ENCODE measurements at places on chromosomes 7 and 10. TPM values are rescaled to one million over a fixed set of nuclear protein-coding genes. Genes with fewer than 3 reads are reported as not detected.

Gene NUDT1
- 19.2 TPM for total RNA-seq

DNA sequence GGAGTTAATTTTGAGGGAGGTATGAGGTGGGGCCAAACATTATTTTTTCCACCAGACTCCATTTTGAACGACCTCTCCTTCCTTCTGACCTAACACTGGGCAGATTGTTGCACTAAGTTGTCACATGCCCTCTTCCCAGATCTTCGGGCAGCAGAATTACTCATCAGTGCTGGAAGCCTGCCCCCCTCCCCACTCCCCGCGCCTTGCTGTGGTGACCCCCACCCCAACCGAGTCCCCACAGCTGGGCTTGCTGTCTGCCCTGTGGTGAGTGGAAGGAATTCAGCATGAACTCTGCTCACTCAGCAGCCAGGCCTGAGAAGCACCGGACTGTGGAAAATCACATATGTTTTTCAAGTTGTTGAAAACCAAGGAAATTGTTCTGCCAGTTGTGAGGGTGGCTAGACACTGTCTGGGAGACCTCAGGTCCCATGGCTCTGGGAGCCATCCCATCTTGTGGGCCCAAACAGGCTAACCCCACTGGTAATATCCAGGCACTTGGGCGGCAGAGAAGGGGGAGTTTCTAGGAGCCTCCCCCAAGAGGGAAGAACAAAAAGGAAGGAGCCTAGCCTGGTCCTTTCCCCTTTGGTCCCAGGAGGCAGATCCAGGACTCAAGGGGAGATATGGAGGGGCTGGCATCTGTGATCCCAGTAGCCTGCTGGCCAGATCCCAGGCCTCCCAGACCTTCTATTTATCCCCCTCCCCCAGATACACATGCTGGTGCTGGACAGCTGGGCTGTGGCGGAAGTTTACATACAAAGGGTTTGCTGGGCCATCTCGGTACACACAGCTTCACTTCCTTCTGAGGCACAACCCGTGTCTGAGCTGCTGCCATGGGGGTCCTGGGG is 3.5 kb upstream of the AEBP1 start:
- peaks cover 12% of the 10 kb centered on the region for H3K4me1 ChIP-seq
- no peaks in the 10 kb centered on the region for H3K36me3 ChIP-seq
- no peak for DNase-seq
- peaks cover 13% of the 10 kb centered on the region for H3K27me3 ChIP-seq

Gene HPS1
- 52.8 TPM for total RNA-seq

- H3K4me3 ChIP-seq: no peak overlapping the region
- H3K27ac ChIP-seq: peak overlapping the region; percentile 1
- H3K36me3 ChIP-seq: no peaks in the 10 kb centered on the region
Measured at GRCh38 chr7:17521437-17521836, 223.0 kb downstream of the AHR start.

DNA sequence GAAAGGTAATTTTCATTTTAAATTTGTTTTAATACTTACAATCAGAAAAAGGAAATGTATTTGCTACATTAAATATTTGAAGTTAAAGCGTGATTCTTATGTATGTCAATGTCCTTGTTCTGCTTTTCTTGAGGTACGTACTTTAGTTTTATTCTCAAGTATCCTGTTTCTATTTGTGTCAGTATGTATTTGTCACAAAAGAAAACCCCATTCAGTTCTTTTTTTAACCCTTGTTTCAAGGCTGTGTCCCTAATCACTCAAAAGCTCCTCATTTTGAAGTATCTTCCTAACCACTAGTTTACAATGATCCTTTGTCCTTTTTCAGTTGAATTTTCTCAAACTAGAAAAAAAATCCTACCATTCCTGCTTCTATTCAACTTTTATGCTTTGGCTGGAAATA is 25.2 kb downstream of the NHLRC2 start:
- H3K27me3 ChIP-seq: no peaks in the 10 kb centered on the region
- H3K27ac ChIP-seq: no peak overlapping the region
- no peak overlapping the region for H3K4me3 ChIP-seq
- no peak for DNase-seq
- H3K36me3 ChIP-seq: peaks cover 34% of the 10 kb centered on the region

- peaks cover 26% of the 10 kb centered on the region for H3K4me1 ChIP-seq
- H3K27ac ChIP-seq: no peak overlapping the region
- H3K27me3 ChIP-seq: no peaks in the 10 kb centered on the region
- no peak overlapping the region for H3K4me3 ChIP-seq
- no peaks in the 10 kb centered on the region for H3K36me3 ChIP-seq
- DNase-seq: no peak
Measured at GRCh38 chr10:15197276-15197675, 28.8 kb upstream of the NMT2 start.

DNA sequence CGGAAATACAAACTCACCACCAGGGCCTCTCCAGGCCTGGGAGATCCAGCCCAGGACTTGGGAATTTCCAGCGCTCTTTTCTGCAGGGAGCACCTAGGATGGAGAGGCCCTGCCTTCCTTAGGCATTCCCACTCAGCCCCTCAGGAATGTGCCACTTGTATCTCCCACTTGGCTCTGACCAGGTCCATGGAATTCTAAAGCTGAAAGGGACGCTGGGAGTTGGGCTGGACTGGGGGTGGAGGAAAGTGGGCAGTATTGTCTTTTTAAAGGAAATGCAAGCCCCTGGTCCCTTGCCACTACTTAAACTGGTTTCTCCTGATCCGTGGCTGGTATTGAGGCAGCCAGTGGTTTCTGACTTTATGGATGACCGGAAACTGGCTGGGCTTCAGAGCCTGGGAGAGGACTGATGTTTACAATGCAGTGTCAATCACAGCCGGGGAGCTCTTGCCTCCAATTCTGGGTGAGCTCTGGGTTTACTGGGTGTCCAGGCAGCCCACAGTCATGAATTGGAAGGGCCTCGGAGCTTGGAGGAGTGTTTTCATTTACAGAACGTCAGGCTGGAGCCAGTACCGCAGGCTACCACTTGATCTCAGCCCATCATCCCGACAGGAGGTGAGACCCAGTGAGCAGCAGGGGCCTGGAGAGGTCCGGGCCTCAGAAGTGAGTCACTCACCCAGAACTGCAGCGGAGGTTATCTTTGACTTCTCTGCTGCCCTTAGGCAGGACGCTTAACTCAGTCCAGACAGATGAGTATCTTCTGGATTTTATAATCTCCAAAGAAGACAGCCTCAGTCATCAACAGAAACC is 27.3 kb downstream of the AGAP3 start:
- peaks cover under 1% of the 10 kb centered on the region for H3K36me3 ChIP-seq
- no peaks in the 10 kb centered on the region for H3K27me3 ChIP-seq
- peak overlapping the region; percentile 95 for H3K27ac ChIP-seq
- no peak for DNase-seq

DNA sequence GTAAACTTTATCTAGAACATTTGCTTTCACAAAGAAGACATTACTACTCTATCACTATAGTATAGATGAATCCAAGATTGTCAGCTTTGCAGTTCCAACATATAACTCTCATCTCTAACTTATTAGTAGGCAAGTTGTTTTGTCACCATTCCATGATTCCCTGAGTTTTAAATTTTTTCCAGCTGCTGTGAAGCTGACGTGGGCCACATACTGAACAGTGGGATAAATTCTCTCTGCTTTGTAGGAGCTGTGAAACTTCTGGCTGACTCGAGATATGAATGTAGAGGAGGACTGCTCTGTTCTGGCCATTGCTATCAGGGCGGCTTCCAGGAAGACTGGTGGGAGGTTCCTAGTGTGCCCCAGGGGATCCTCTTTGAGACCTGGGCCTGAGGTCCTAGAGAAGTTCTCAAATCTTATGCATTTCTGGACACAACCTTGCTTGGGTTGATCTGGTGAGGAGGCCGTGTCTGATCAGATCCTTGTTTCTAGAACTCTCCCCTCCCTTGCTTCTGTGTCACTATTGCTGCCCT is 58.0 kb downstream of the LSMEM1 start:
- no peaks in the 10 kb centered on the region for H3K27me3 ChIP-seq
- no peak for DNase-seq
- no peak overlapping the region for H3K4me3 ChIP-seq
- H3K4me1 ChIP-seq: peaks cover 22% of the 10 kb centered on the region

- no peaks in the 10 kb centered on the region for H3K27me3 ChIP-seq
- H3K4me3 ChIP-seq: no peak overlapping the region
- H3K27ac ChIP-seq: no peak overlapping the region
- no peak for DNase-seq
Measured at GRCh38 chr10:132684164-132684891, 101.6 kb downstream of the NKX6-2 start.

Gene SLC13A4
- 0.14 TPM for total RNA-seq

GRCh38 chr10:14369906-14370305 is 39.2 kb upstream of the FRMD4A start:
- H3K27ac ChIP-seq: no peak overlapping the region
- no peak overlapping the region for H3K4me3 ChIP-seq
- DNase-seq: no peak
- H3K36me3 ChIP-seq: no peaks in the 10 kb centered on the region

DNA sequence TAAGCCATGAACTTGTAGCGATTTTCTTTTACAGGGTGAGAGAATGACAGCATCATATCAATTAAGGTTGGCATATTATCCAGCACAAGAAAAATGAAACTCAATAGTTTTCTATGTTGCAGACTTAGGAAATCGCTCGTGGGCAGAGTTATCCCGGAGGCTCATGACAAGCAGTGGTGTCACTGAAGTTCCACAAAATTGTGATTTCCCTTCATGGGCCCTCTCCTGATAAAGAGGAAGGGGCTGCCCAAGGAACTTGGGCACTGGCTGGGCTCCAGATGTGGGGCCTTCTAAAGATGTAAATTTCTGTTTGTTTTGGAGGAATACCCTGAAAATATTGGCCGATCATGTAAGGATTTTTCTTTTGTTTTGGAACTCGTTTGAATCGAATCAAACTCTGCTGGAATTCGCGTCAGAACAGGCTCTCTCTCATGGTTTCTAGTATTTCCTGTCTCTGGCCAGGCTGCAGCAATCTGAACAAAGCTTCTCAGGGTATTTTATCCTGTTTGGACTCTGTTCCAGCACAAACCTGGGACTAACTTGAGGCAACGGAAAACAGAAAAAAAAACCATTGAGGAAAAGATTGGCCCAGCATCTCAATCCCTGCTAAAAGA is 340.6 kb upstream of the NRP1 start:
- no peaks in the 10 kb centered on the region for H3K36me3 ChIP-seq
- no peaks in the 10 kb centered on the region for H3K27me3 ChIP-seq
- peak overlapping the region; percentile 35 for H3K27ac ChIP-seq
- peaks cover 9% of the 10 kb centered on the region for H3K4me1 ChIP-seq
- DNase-seq: no peak
- H3K4me3 ChIP-seq: no peak overlapping the region

Gene LBX1
- total RNA-seq: not detected

- peaks cover 41% of the 10 kb centered on the region for H3K4me1 ChIP-seq
- H3K4me3 ChIP-seq: no peak overlapping the region
- DNase-seq: no peak
- H3K36me3 ChIP-seq: no peaks in the 10 kb centered on the region
- no peaks in the 10 kb centered on the region for H3K27me3 ChIP-seq
Measured at GRCh38 chr10:6301488-6302075, 98.8 kb downstream of the PFKFB3 start.

DNA sequence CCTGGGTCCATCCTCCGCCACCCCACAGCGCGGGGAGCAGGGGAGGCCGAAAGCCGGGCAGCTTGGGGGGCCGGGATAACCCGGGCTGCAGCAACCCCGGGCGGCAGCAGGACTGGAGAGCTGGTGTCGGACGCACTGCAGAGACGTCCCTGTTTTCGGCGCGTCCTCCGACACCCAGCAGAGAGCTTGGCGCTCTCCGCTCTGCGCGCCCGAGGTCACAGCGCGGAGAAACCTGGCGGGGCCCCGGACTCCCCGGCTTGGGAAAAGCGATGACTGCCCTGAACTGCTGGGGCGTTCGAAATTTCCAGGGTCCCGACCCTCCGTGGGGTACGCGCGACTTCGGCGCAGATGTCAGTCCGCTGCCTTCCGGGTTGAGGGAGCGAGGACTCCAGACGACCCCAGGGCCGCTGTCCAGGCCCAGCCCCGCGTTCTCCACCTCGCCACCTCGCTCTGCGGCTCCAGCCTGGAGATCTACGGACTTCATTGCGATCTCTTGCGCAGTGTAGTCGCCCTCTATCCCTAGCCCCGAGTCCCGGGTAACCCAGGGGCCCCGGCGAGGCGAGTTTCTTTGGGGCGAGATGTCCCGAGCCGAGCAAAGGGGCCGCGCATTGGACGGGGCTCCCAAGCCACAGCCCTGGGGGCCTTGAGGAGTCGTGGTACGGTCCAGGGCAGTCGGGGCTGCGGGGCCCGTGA is 617 bp upstream of the FOXI2 start:
- H3K4me1 ChIP-seq: peaks cover 3% of the 10 kb centered on the region
- no peaks in the 10 kb centered on the region for H3K36me3 ChIP-seq
- no peak overlapping the region for H3K27ac ChIP-seq
- no peak overlapping the region for H3K4me3 ChIP-seq
- no peak for DNase-seq
- H3K27me3 ChIP-seq: peaks cover 94% of the 10 kb centered on the region

Gene HABP2
- total RNA-seq: not detected

GRCh38 chr7:91286432-91286831 is 22.2 kb downstream of the FZD1 start:
- no peak overlapping the region for H3K27ac ChIP-seq
- no peak for DNase-seq

DNA sequence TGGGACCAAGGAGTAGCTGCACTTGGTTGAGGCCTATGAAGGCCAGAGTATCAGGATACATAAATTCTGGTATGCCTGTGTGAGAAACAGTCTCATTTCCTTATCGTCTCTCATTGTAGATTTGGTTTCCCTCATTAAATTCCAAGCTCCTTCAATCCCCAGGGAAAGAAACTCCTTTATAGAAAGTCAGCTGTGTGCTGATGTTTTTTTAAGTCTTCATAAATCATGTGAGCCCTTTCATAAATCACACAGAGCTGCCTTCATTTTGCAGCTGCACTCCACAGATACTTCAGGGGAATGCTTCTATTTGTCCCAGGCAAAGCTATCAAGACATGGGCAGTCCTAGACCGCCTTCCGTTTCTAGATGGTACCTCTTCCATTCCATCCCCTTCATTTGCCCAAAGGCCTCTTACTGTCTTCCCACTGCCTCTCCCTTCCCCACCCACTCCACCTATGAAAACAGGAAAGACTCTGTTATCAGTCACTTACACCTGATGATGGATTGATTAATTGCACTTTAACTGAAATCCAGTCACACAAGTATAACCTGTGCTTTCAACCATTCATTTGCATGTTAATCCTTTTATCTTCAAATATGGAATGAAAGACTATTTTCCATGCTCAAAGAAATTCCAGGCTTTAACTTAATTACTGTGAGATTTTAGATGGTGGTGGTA is 290.2 kb downstream of the C7orf25 start:
- peaks cover 48% of the 10 kb centered on the region for H3K4me1 ChIP-seq
- no peak for DNase-seq
- peak overlapping the region; percentile 78 for H3K27ac ChIP-seq
- H3K36me3 ChIP-seq: no peaks in the 10 kb centered on the region
- no peaks in the 10 kb centered on the region for H3K27me3 ChIP-seq

Gene FAM237B
- total RNA-seq: not detected

- no peak for DNase-seq
- H3K27me3 ChIP-seq: peaks cover 46% of the 10 kb centered on the region
- H3K36me3 ChIP-seq: no peaks in the 10 kb centered on the region
- no peak overlapping the region for H3K4me3 ChIP-seq
Measured at GRCh38 chr10:80567292-80567691, 29.6 kb downstream of the SH2D4B start.

GRCh38 chr7:12572941-12573575 is 2.5 kb downstream of the SCIN start:
- H3K36me3 ChIP-seq: no peaks in the 10 kb centered on the region
- no peak overlapping the region for H3K4me3 ChIP-seq
- H3K4me1 ChIP-seq: peaks cover 14% of the 10 kb centered on the region
- no peak overlapping the region for H3K27ac ChIP-seq
- H3K27me3 ChIP-seq: peaks cover 44% of the 10 kb centered on the region
- DNase-seq: no peak
